ENCODE measurements at places on chromosomes 2 and 18. TPM values are rescaled to one million over a fixed set of nuclear protein-coding genes. Genes with fewer than 3 reads are reported as not detected.

The OR6B2 gene
- total RNA-seq = not detected

- no peak for DNase-seq
Measured at GRCh38 chr2:155633060-155633839, 699.3 kb downstream of the NR4A2 start.

- peak; percentile 39 for DNase-seq
Measured at GRCh38 chr2:26347286-26347865, 787 bp upstream of the ADGRF3 start.

GRCh38 chr18:63784787-63785452, 9.7 kb downstream of the SERPINB7 start:
- DNase-seq = no peak

GRCh38 chr18:371609-371982, 103.7 kb upstream of the THOC1 start:
- DNase-seq = no peak

- no peak for DNase-seq
Measured at GRCh38 chr2:45879406-45879805, 227.9 kb downstream of the PRKCE start.

DNA sequence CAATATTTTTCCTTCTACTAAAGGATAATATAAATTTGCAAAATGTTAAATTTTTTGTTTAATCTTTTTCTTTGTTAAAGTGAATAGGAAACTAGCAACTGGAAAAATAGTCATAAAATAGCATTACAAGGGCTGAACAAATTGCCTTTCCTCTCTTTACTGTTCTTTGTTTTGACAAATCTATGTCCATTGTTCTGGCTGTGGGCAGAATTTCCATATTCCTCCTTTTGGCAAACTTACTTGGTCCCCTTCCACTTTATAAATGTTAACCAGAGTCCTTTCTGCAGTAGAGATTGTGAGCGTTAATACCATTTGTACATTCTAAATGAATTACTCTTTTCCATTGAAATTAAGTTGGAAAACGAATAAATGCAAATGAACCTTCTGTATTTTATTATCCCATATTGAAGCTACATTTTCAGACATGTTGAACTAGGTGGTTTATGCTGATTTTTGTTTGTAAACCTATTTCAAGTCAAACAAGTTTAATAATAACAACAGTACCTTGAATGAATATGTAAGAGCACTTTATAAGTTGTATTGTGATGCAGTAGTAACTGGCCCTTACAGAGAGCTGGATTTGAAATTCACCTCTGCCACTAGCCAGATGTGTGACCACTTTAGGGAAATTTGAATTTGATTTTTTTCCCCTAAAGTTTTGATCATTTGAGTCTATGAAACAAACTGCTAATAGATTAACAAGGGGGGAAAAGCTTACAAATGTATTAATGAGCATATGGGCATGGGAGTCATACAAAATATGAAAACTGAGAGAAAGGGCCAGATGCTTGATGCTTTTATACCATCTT, 3.3 kb downstream of the RNF125 start:
- no peak for DNase-seq

DNA sequence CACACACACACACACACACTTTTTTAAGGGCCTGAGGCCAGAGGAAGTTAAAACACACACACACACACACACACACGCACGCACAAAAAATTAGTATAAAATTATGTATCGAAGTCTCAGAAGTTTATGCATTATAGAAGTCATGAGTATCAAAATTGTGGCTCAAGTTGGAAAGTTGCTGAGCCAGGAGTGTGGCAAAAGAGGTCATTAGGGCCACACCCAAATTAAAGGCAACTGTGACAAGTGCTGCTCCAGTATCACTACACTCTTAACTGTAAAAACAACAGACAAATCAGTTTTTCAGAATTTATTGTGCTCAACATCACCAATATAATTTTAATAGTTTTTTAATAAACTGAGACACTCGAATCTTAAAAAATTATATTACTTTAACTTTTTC, 36.9 kb downstream of the YWHAQ start:
- no peak for DNase-seq

- DNase-seq = no peak
Measured at GRCh38 chr18:49072524-49072934, 121.8 kb upstream of the SMAD7 start.

- peak; percentile 61 for DNase-seq
Measured at GRCh38 chr2:219124381-219125110, 36.1 kb downstream of the NHEJ1 start.
